ENCODE measurements at places on chromosomes 3 and 15. TPM values are rescaled to one million over a fixed set of nuclear protein-coding genes. Genes with fewer than 3 reads are reported as not detected.

DNA sequence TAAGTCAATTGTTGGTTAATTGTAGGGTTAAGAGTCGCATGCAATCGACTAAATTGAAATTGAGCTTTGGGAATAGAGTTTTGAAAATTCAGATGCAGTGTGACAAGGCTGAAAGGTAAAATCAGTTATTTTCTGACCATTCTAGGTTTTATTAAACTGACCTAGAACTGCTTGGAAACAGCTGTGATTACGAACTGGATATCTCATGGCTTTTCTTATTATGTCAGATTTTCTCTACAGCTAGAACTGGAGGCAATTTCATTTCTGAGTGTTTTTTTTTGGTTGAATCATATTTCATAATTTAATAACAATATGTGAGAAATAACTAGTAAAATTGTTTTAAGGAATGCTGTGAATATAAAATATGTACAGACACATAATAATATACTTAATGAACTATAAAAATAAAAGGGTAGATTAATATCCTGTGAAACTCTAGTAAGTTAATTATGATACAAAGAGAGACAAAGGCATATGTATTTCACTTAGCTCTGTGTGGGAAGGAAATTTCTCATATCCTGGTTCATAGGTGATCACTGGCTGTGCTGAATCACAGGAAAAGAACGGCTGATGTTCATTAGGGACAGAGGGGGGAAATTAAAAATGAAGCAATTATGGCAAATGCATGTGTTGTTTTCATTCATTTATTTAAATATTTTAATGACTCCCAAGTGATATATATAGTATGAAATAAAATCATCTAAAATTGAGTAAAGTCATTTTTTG, 403.2 kb downstream of the ZIC1 start:
- no peaks in the 10 kb centered on the region for H3K36me3 ChIP-seq
- DNase-seq, result no peak
- no peaks in the 10 kb centered on the region for H3K4me1 ChIP-seq
- no peak overlapping the region for H3K27ac ChIP-seq

DNA sequence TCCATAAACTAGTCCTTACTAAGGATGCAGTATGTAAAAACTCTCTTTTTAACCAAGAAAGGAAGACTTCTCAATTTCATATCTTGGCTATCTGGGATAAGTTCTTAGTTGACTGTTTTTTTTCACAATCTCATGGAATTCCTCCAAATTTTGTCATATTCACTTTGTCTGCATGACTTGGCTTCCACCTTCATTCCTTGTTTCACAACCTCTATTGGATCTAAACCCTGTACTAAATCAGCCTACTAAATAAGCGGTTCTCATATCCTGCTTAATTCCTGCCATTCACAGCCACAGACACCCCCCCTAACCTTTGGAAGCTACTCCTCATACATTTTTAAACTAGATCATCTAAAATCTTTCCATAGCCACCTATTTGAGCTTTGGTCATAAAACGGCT, 370.6 kb upstream of the NAALADL2 start:
- no peak overlapping the region for H3K4me3 ChIP-seq
- H3K4me1 ChIP-seq, result no peaks in the 10 kb centered on the region
- no peak for DNase-seq
- H3K27ac ChIP-seq, result no peak overlapping the region

DNA sequence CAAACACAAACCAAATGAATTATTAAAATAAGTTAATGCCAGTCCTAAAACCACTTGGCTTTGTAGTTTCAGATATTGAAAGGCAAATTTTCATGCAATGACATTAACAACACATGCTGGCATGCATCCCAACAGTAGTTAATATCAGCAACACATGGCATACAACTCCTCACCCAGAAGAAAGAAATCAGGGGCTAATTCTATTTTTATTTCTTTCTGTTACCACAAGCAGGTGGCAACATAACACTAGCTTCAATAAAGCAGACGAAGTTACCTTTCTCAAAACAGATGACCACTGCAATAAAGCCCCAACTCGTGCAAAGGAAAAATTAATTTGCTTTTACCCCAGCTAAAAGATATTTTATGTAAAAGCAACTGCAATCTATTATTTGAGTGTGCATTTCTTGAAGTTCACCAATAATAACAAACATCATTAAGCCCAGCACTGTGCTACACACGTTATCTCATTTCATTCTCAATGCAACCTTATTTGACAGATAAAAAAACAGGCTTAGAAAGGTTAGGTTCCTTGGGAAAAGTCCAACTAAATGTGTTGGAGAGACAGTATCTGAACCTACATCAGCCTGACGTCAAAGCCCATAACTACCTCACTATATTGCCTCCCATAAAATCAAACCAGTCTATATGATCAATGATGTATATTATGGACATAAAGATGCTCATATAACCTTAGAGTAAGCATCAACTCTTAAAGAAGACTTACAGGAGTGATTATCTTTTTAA, 2.8 kb downstream of the TOP2B start:
- H3K4me3 ChIP-seq, result no peak overlapping the region
- DNase-seq, result no peak
- no peak overlapping the region for H3K27ac ChIP-seq
- H3K4me1 ChIP-seq, result peaks cover 21% of the 10 kb centered on the region
- no peaks in the 10 kb centered on the region for H3K36me3 ChIP-seq
- H3K27me3 ChIP-seq, result no peaks in the 10 kb centered on the region

- H3K27me3 ChIP-seq, result no peaks in the 10 kb centered on the region
- no peaks in the 10 kb centered on the region for H3K4me1 ChIP-seq
- no peak overlapping the region for H3K27ac ChIP-seq
- DNase-seq, result no peak
- H3K36me3 ChIP-seq, result no peaks in the 10 kb centered on the region
- no peak overlapping the region for H3K4me3 ChIP-seq
Measured at GRCh38 chr3:76646921-76647562, 392.9 kb upstream of the ROBO2 start.

DNA sequence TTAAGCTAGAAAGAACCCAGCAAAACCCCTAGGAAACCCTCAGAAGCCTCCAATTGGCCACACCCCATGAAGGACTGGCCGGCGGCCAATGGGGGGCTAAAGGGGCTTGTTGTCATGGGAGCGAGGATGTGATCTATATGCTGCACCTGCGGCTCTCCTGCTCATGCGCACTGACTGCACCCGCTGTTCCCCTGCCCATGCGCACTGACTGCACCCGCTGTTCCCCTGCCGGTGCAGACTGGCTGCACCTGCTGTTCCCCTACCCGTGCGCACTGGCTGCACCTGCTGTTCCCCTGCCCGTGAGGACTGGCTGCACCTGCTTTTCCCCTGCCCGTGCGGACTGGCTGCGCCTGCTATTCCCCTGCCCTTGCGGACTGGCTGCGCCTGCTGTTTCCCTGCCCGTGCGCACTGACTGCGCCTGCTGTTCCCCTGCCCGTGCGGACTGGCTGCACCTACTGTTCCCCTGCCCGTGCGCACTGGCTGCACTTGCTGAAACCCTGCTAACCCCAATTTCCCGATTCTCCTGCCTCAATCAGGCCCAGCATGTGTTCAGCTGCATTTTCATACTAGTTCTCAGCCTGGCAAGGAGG, 16.8 kb upstream of the MCCC1 start:
- H3K4me1 ChIP-seq, result no peaks in the 10 kb centered on the region
- peak overlapping the region; percentile 42 for H3K4me3 ChIP-seq
- H3K27me3 ChIP-seq, result no peaks in the 10 kb centered on the region

DNA sequence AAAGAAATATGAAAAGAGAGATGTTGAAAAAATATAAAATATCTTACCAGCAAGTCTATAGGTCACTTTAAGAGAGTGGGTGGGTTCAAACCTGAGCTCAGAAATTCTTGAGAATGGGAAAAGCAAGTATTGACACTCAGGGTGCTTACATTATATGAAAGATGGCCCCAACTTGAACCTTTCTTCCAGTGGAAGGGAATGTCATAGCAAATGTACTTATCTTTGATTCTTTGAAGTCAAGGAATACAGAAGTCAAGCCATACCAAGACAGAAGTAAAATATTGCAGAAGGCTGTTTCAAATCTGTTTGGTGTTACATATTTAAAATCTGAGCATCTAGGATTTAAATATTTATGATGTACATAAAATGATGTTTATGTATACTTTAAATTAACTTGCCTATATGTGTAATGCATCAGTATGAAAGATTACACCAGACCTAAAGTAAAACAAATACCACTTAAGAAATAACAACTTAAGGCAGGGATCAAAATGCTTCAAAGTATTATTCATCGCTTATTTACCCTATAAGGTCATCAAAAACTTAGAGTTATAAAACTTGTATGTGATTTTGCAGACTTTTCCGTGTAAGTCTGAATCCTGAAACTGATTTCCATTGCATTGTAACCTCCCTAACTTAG, 8.7 kb downstream of the MME start:
- H3K4me1 ChIP-seq, result peaks cover 3% of the 10 kb centered on the region
- no peak for DNase-seq
- no peaks in the 10 kb centered on the region for H3K27me3 ChIP-seq
- no peak overlapping the region for H3K4me3 ChIP-seq
- no peak overlapping the region for H3K27ac ChIP-seq

GRCh38 chr3:14458434-14459275, 56.2 kb downstream of the SLC6A6 start:
- no peaks in the 10 kb centered on the region for H3K27me3 ChIP-seq
- DNase-seq, result no peak
- H3K4me1 ChIP-seq, result no peaks in the 10 kb centered on the region
- H3K27ac ChIP-seq, result no peak overlapping the region
- H3K4me3 ChIP-seq, result no peak overlapping the region

DNA sequence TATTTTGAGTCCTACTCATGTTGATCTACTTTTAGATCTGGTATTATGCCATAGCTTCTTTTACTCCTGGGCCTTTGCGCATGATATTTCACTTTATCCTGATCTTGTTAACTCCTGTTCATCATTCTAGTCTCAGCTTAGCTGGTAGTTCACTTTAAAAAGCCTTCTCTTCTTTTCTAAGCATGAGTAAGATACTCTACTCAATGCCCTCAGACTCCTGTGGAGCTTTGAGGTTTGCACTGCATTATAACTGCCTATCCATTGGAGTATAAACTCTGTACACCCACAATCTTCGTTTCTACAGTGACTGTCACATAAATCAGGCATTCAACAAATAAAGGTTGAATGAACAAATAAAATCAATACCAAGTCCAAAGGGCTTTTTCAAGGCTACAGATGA, 357.9 kb upstream of the KCNH8 start:
- H3K4me3 ChIP-seq, result no peak overlapping the region
- no peaks in the 10 kb centered on the region for H3K27me3 ChIP-seq
- no peaks in the 10 kb centered on the region for H3K4me1 ChIP-seq
- no peak overlapping the region for H3K27ac ChIP-seq

DNA sequence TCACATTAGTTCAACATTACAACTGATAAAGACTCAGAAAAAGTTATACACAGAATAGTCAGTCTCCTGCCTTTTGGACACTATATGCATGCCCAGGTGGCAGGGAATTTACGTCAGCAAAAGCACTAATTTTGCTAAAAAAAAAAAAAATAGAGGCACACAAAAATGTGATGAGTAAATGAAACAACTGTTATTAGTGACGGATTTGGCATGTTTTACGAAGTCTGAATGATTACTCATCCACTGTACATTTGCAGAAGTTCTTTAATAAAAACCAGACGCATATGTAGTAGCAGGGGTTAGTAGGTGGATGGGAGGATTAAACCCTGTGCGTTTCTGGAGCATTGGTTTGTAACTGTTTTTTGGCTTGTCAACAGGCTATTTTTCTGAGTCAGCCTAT, 99.0 kb downstream of the MITF start:
- H3K36me3 ChIP-seq, result no peaks in the 10 kb centered on the region
- no peaks in the 10 kb centered on the region for H3K4me1 ChIP-seq
- no peak overlapping the region for H3K4me3 ChIP-seq
- H3K27ac ChIP-seq, result no peak overlapping the region

DNA sequence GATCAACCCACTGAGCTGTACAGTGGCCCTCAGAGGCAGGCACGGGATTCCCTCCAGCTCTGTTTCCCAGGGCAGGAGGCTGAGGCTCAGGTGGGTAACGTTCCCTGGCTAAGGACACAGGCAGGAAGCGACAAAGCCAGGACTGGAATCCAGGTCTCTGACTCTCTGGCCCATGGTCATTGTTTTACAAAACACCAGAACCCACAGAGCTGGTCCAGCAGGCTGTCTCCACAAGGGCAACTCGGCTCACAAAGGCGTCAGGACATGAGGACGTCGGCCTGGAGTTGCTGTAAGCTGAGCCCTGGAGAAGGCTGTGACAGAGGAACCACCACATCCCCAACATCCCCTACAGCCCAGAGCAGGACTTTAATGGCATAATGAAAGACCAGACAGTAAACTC, 30.7 kb downstream of the NUP210 start:
- H3K36me3 ChIP-seq, result peaks cover 66% of the 10 kb centered on the region
- no peaks in the 10 kb centered on the region for H3K27me3 ChIP-seq
- no peak for DNase-seq

DNA sequence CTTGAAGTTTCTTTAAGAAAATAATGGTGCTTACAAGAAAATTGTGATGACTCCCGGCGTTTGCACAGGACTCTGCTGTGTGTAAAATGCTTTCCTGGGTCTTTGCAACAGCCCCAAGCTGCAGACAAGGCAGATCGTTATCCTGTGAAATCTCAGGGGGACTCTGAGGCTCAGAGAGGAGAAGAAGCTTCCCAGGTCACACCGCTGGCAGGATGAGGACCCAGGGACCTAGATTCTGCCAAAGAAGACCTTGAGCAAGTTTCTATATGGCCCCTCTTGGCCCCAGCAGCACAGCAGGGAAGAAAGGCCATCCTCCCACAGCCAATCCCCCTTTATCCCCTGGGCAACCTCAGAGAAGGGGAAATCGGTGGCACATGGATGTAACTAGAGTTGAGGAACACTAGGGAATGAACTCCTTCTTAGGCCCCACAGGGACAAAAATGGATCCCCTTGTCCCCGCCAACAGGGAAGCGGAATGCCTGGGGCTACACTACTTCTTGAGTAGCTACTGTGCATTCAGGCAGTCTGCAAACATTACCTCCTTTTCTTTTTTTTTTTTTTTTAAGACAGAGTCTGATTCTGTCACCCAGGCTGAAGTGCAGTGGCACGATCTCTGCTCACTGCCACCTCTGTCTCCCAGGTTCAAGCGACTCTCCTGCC, 72.8 kb downstream of the CPN2 start:
- H3K36me3 ChIP-seq, result no peaks in the 10 kb centered on the region
- no peaks in the 10 kb centered on the region for H3K27me3 ChIP-seq
- no peak overlapping the region for H3K4me3 ChIP-seq
- peaks cover 21% of the 10 kb centered on the region for H3K4me1 ChIP-seq

DNA sequence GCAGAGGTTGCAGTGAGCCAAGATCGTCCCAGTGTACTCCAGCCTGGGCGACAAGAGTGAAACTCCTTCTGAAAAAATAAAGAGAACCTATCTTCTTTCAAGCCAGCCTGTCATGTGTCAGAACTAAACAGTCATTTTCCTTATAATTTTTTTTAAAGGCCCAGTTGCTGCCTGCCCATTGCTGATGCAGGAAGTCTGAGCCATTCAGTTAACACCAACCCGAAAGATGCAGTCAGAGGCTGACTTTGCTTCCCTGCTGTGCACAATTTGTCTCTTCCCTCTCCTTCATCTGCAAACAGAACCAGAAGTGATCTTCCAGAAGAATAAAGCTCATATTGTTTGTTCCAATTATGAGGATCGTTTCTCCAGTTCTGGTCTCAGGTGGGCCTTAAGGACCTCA, 220.6 kb downstream of the SLCO3A1 start:
- no peak overlapping the region for H3K27ac ChIP-seq
- no peak overlapping the region for H3K4me3 ChIP-seq
- H3K27me3 ChIP-seq, result no peaks in the 10 kb centered on the region
- no peaks in the 10 kb centered on the region for H3K4me1 ChIP-seq

The THBS1 gene
- polyA plus RNA-seq, result 9.0 TPM

Data from liver (tissue), 10 donors.